Ovary (tissue), 10 donors: ENCODE measurements at places on chromosomes 11 and 22. TPM values are rescaled to one million over a fixed set of nuclear protein-coding genes. Genes with fewer than 3 reads are reported as not detected.
A peak's percentile ranks its signal among the peaks of the same experiment; 100 is the strongest.

GRCh38 chr11:9787981-9788521 lies 124.2 kb downstream of the SWAP70 start:
- no peaks in the 10 kb centered on the region for H3K36me3 ChIP-seq
- no peak for DNase-seq
- no peaks in the 10 kb centered on the region for H3K4me1 ChIP-seq
- no peaks in the 10 kb centered on the region for H3K27me3 ChIP-seq
- H3K4me3 ChIP-seq = no peak overlapping the region

GRCh38 chr22:39773976-39774539 lies 119.5 kb downstream of the ENTHD1 start:
- no peaks in the 10 kb centered on the region for H3K36me3 ChIP-seq
- H3K4me1 ChIP-seq = no peaks in the 10 kb centered on the region
- H3K27ac ChIP-seq = no peak overlapping the region
- H3K27me3 ChIP-seq = no peaks in the 10 kb centered on the region

DNA sequence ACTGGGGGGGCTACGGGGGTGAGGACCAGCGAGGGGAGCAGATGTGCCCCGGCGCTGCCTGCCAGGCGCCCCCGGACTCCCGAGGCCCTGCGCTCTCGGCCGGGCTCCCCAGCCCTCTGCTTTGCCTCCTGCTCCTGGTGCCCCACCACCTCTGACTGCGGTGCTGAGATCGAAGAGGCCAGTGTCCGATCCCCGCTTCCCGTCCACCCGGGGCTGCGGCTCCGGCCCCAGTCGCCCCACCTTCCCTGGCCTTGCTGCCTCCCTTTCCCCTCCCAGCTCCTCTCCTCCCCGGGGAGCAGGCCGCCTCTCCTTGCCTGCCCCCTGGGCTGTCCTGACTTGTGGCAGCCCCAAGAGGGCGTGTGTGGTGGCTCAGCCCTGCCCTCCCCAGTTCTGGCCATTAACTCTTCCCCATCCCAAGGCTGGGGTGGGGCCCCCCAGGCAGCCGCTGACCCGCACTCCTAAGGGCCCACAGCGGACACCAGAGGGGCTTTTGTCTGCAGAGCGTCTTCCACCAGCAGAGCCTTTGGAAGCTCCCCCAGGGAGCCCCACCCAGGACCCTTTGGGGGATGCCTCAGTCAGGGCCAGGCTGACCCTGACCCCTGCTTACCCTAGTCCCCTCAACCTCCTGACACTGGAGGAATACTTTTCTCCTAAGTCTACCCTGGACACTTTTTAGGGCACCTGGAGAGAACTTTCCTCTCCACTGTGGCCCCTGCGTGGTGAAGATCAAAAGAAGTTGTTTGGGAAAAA lies 16.6 kb downstream of the RTN4RL2 start:
- H3K36me3 ChIP-seq = no peaks in the 10 kb centered on the region
- no peak for DNase-seq
- H3K4me1 ChIP-seq = peaks cover 5% of the 10 kb centered on the region
- peak overlapping the region; percentile 48 for H3K4me3 ChIP-seq
- H3K27ac ChIP-seq = no peak overlapping the region
- no peaks in the 10 kb centered on the region for H3K27me3 ChIP-seq

DNA sequence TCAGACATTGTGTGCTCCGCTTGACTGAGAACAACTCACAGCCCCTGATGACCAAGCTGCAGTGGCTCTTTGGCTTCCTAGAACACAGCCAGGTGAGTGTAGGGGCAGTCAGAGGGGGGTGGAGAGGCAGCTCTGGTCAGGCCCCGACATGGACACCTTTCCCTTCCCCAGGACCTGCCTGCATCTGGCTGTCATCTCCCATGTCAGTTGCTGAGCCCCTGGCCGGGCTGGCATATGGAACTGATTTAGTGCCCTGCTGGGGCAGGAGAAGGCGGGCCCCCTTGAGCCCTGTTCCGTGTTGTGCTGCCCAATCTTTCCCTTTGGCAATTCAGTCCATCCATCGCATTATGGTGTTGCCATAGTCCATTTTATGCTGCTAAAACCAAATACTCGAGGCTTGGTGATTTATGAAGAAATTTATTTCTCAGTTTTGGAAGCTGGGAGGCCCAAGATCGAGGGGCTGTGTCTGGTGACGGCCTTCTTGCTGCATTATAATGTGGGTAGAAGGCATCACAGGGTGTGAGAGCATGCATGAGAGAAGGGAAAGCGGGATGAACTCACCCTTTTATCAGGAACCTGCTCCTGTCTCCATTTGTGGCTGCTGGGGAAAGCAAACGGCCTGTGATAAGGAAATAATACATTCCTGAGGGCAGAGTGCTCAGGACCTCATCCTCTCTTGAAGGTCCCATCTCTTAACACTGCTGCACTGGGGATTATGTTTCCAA lies 19.0 kb downstream of the USP35 start:
- H3K36me3 ChIP-seq = no peaks in the 10 kb centered on the region
- no peaks in the 10 kb centered on the region for H3K27me3 ChIP-seq
- no peak overlapping the region for H3K4me3 ChIP-seq
- no peaks in the 10 kb centered on the region for H3K4me1 ChIP-seq
- DNase-seq = no peak

- H3K36me3 ChIP-seq = no peaks in the 10 kb centered on the region
- no peak overlapping the region for H3K27ac ChIP-seq
- no peak overlapping the region for H3K4me3 ChIP-seq
- DNase-seq = no peak
- H3K27me3 ChIP-seq = no peaks in the 10 kb centered on the region
Measured at GRCh38 chr22:41842996-41843970, 10.4 kb downstream of the SREBF2 start.

DNA sequence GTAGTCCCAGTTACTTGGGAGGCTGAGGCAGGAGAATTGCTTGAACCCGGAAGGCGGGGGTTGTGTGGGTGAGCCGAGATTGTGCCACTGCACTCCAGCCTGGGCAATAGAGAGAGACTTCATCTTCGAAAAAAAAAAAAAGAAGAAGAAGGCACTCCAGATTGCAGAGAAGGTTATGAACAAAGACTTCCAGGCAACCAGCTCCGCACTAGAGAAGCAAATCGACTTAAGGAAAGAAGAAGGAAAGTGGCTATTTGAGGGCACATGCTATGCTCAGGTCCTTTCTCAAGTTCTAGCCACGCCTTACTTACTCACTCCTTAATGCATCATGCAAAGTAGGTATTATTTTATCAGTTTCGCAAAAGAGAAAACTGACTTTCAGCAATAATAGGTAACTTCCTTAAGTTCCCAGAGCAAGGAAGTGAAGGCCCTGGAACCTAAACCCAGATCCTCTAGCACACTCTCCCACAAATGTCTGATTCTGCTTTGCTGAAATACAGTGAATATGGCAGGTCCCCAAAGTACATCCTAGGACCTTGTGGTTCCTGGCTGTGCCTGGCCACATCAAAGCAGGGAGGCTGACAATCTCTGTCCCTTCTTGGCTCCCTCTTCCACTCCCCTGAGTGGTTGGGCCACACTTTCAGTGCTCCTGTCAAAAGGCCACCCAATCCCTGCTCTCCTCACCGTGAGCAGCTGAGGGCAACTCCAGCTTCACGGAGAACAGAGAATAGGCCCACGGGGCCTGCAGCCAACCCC lies 14.2 kb downstream of the CD3E start:
- H3K27me3 ChIP-seq = no peaks in the 10 kb centered on the region
- no peak overlapping the region for H3K4me3 ChIP-seq
- no peaks in the 10 kb centered on the region for H3K36me3 ChIP-seq
- no peak overlapping the region for H3K27ac ChIP-seq
- no peak for DNase-seq

GRCh38 chr11:18615628-18616392 lies 16.2 kb downstream of the MISFA start:
- H3K4me3 ChIP-seq = no peak overlapping the region
- no peaks in the 10 kb centered on the region for H3K27me3 ChIP-seq
- H3K36me3 ChIP-seq = no peaks in the 10 kb centered on the region
- no peak overlapping the region for H3K27ac ChIP-seq

ASPHD2 gene
- 0.40 TPM for total RNA-seq

DNA sequence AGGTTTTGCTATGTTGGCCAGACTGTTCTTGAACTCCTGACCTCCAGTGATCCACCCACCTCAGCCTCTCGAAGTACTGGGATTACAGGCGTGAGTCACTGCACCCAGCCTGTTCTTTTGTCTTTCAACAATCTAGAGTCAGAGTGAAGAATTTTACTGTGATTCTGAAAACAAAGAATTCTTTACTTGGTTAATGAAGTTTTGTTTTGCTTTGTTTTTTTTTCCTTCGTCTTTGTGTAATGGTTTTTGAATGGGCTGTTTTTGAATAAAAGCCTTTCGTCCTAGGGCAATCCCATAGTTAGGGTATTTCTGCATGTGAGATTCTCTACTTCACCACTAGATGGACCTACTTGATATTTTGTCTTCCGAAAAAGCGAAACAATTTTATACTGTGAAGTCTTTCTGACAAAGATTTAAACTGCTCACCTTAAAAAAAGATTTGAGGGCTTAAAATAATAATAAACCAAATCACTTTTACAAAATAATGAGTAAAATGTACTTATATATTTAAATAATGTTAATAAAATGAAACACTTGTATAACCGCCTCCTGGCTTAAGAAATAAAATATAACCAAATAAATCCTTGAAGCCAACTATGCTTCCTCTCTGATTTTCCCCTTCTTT lies 43.4 kb upstream of the SC5D start:
- no peak for DNase-seq
- no peak overlapping the region for H3K4me3 ChIP-seq
- H3K27me3 ChIP-seq = no peaks in the 10 kb centered on the region
- H3K27ac ChIP-seq = no peak overlapping the region
- no peaks in the 10 kb centered on the region for H3K36me3 ChIP-seq
- no peaks in the 10 kb centered on the region for H3K4me1 ChIP-seq

TSGA10IP gene
- total RNA-seq = not detected

DNA sequence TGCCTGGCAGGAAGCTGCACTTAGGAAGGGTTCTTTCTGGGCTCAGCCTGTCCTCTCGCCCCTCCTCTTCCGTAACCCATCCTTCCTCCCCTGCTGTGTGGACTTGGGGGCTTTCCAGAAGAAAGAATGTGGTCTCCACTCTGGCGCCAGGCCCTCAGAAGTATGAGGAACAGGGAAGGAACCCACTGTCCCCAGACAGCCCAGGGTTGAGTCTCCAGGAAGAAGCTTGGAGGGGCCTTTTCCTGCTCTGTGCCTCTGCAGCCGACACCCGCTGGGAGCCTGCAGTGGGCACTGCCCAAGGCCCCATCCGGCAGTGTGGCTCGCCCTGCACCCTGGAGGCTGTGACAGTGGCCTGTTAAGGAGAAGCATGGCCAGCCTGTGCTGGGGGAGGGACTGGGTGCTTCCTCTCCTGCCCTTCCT lies 112.6 kb downstream of the ST3GAL4 start:
- no peaks in the 10 kb centered on the region for H3K27me3 ChIP-seq
- DNase-seq = no peak
- no peaks in the 10 kb centered on the region for H3K36me3 ChIP-seq
- H3K4me3 ChIP-seq = no peak overlapping the region
- H3K27ac ChIP-seq = no peak overlapping the region
- peaks cover 6% of the 10 kb centered on the region for H3K4me1 ChIP-seq

IGLL1 gene
- not detected for total RNA-seq

- no peak overlapping the region for H3K4me3 ChIP-seq
- H3K36me3 ChIP-seq = no peaks in the 10 kb centered on the region
- DNase-seq = no peak
Measured at GRCh38 chr11:102172127-102172848, 62.0 kb downstream of the YAP1 start.

DNA sequence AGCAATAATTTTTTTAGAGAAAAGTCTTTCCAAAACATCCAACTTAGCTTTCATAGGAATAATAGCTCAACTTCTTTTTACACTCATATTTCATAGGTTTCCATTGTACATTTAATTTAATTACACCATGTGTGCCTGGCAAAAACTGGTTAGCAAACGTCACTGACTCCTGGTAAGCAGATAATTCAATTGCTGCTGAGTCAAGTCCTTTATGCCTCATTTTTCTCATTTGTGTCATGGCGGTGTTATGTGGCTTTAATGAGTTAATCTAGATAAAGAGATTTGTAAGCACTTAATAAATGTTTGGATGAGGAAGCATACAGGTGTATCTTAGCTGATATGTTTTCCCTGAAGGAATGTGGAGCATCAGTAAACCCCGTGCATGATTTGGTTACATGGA lies 41.2 kb upstream of the PAK1 start:
- H3K4me1 ChIP-seq = no peaks in the 10 kb centered on the region
- no peak overlapping the region for H3K4me3 ChIP-seq
- no peak overlapping the region for H3K27ac ChIP-seq

- no peaks in the 10 kb centered on the region for H3K4me1 ChIP-seq
- no peak overlapping the region for H3K4me3 ChIP-seq
- H3K27me3 ChIP-seq = no peaks in the 10 kb centered on the region
- DNase-seq = no peak
- no peaks in the 10 kb centered on the region for H3K36me3 ChIP-seq
- no peak overlapping the region for H3K27ac ChIP-seq
Measured at GRCh38 chr22:17862646-17863181, 88.4 kb upstream of the BID start.

- no peak overlapping the region for H3K27ac ChIP-seq
- no peaks in the 10 kb centered on the region for H3K4me1 ChIP-seq
- no peaks in the 10 kb centered on the region for H3K27me3 ChIP-seq
- DNase-seq = no peak
- H3K4me3 ChIP-seq = no peak overlapping the region
Measured at GRCh38 chr11:27650988-27651387, 49.3 kb downstream of the BDNF start.

DNA sequence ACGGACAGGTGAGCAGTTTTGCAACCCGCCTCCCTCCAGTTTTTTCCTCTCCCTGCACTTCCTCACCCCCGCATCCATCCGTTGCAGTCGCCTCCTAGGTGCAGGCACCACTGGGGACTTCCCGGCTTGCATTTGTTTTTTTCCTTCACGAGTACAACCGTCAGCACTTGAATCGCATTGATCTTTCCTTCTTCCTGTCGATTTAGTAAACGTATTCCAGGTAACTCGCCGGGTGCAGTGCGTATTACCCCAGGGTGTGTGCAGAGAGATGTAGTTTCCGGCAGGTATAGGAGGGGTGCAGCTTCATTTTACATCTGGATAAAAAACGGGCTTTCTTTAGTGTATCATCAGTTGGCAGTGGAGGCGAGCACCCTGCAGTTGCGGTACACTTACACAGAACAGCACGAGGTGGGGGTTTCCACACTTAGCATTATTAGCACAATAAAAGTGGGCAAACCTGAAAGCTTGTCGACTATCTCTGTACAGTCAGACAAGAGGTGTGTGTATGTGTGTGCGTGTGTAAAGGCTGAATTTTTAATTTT lies at the start of gene SORL1-AS1:
TSS of gene SORL1-AS1 (minus strand) at position 359 of the 542 bp plus-strand sequence.
- H3K27me3 ChIP-seq = no peaks in the 10 kb centered on the region
- peaks cover 3% of the 10 kb centered on the region for H3K4me1 ChIP-seq
- no peaks in the 10 kb centered on the region for H3K36me3 ChIP-seq
- peak within 1 kb of the TSS; percentile 80 for H3K4me3 ChIP-seq
- no peak for DNase-seq
- no peak within 1 kb of the TSS for H3K27ac ChIP-seq

DNA sequence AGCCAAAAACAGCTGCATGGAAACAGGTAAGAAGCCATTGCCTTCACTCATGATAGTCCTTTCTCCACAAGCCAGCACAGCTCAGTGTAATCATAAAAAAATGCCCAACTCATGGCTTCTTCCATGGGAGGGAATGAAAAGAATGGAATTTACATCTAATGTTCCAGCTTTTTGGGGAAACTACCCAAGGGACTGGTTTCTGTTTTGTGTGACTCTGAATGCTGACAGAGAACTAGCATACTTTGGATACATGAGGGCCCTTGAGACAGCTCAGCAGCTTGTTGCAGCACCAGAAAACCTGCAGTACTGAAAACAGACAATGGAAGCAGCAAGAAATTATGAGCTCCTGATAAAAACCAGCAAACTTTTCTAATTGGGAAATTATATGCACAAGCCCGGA lies 24.2 kb upstream of the HORMAD2 start:
- H3K36me3 ChIP-seq = no peaks in the 10 kb centered on the region
- no peak overlapping the region for H3K27ac ChIP-seq
- no peaks in the 10 kb centered on the region for H3K27me3 ChIP-seq
